ENCODE measurements at places on chromosomes 1 and 21. TPM values are rescaled to one million over a fixed set of nuclear protein-coding genes. Genes with fewer than 3 reads are reported as not detected.

Gene GPR3
- 3.4 TPM for polyA plus RNA-seq

Gene AKR7A3
- polyA plus RNA-seq: 0.22 TPM

Gene G0S2
- polyA plus RNA-seq: 223 TPM

Gene C1orf21
- polyA plus RNA-seq: 30.5 TPM

Gene BGLAP
- 0.39 TPM for polyA plus RNA-seq

Gene OVAAL
- 2.3 TPM for polyA plus RNA-seq

Gene ADAMTSL4
- 46.6 TPM for polyA plus RNA-seq

Gene CCDC17
- 0.62 TPM for polyA plus RNA-seq

Gene IL20
- not detected for polyA plus RNA-seq

Gene LPAR3
- 8.4 TPM for polyA plus RNA-seq

Gene C1orf94
- polyA plus RNA-seq: 0.01 TPM

Gene PDZK1
- polyA plus RNA-seq: 0.17 TPM

Gene SV2A
- polyA plus RNA-seq: 0.44 TPM

Gene MSH4
- polyA plus RNA-seq: 0.12 TPM

Gene CLCA4
- polyA plus RNA-seq: not detected

Gene AIRE
- polyA plus RNA-seq: 0.06 TPM

Gene DMRTA2
- polyA plus RNA-seq: not detected

Gene HSD3B1
- polyA plus RNA-seq: not detected

Gene DIRAS3
- 23.7 TPM for polyA plus RNA-seq

Gene UBXN10
- polyA plus RNA-seq: 0.59 TPM

Gene NMNAT2
- 0.23 TPM for polyA plus RNA-seq

Gene ASB17
- polyA plus RNA-seq: not detected

Gene TAGLN2
- polyA plus RNA-seq: 131 TPM

Gene CAPN8
- polyA plus RNA-seq: not detected

Gene KIRREL1
- polyA plus RNA-seq: 4.1 TPM

Gene CXADR
- polyA plus RNA-seq: 9.2 TPM

Gene ST6GALNAC3
- 3.8 TPM for polyA plus RNA-seq

Gene TCEANC2
- 2.6 TPM for polyA plus RNA-seq

Gene LAMC1
- 22.1 TPM for polyA plus RNA-seq

Gene SLC41A1
- polyA plus RNA-seq: 97.0 TPM

Gene PGLYRP4
- polyA plus RNA-seq: not detected

Gene TNFSF4
- polyA plus RNA-seq: 0.36 TPM

Gene INAVA
- polyA plus RNA-seq: 0.01 TPM

Gene INSRR
- 0.01 TPM for polyA plus RNA-seq

Gene F13B
- polyA plus RNA-seq: not detected

Gene CYYR1
- polyA plus RNA-seq: 38.2 TPM

Gene DISC1
- polyA plus RNA-seq: 1.8 TPM

Gene LCE2C
- not detected for polyA plus RNA-seq

Gene OLFML3
- polyA plus RNA-seq: 11.4 TPM
